ENCODE measurements at places on chromosomes 7 and 10.

GRCh38 chr7:42137941-42138340 is 99.1 kb downstream of the GLI3 start:
- no peak for DNase-seq

DNA sequence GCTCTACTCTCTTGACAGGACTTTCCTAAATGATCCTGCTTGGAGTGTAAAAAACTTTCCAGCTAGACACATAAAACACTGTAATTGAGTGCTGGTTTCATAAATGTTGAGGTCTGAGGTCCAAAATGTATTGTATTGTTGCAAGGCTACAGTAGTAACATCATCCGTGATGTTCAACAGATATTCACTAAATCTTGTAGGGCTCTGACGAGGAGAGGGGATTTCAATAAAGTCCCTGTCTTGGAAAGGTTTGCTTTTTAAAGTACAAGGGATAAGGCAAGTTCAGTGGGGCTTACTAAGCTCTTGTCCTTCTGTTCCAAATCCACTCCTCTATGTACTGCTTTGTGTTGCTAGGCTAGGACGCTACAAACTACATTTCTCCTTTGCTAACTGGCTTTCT is 48.9 kb downstream of the FHIP2A start:
- DNase-seq: no peak

- DNase-seq: no peak
These were observed 12.3 kb upstream of the PDCD4 start for GRCh38 chr10:110859206-110859972.

- no peak for DNase-seq
These were observed 69.3 kb downstream of the TNS3 start for GRCh38 chr7:47512481-47513176.

- DNase-seq: no peak
These were observed 124.9 kb downstream of the ANLN start for GRCh38 chr7:36514289-36515243.

DNA sequence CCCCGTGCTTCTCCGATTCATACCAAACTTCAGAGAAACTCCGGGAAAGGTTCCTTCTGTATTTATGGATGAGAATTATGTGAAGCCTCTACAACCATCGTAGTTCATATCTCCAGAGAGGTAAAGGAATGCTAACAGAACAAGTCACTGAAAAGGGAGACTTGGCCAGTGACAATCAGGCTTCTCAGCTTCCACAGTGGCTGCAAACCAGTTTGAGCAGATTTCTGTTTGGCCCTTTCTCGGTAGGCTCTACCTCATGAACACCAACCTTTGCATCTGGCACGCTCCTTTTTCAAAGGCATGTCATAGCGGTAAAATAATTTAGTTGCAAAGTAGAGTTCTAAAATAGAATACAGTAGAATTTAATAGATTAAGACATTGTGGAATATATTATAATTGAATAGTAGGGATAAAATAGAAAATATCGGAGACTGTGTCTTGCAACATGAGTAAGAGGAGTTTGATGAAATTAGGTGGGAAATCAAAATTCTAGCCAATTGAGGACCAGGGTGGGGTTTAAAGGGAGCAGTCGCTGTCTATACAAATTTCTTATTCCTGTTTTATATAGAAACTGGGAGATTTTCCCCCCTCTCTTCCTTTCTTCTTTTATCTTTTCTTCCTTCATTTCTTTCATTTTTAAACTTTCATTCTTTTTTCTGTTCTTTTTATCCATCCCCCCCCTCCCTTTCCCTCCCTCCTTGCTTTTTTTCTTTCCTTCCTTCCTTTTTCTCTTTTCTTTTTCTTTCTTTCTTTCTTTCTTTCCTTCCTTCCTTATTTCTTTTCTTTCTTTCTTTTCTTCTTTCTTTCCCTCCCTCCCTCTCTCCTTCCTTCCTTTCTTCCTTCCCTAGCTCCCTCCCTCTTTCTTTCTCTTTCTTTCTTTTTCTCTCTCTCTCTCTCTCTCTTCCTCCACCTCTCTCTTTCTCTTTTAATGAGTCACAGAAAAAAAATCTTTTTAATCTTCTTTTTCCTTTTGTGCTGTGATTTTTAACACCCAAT is 161.5 kb upstream of the KLF6 start:
- no peak for DNase-seq

GRCh38 chr10:112755446-112756234 is 194.4 kb upstream of the TCF7L2 start:
- no peak for DNase-seq

- DNase-seq: no peak
These were observed 529 bp downstream of the ZNF853 start for GRCh38 chr7:6615723-6616555.

Data from AG09319 (cell line).